ENCODE measurements at places on chromosomes 7 and 10. TPM values are rescaled to one million over a fixed set of nuclear protein-coding genes. Genes with fewer than 3 reads are reported as not detected.

GIMAP1 gene
- total RNA-seq = 5.6 TPM

ADCYAP1R1 gene
- total RNA-seq = 3.1 TPM

VWDE gene
- total RNA-seq = 14.4 TPM

CHCHD2 gene
- total RNA-seq = 485 TPM

HOXA3 gene
- total RNA-seq = 0.28 TPM

PRTFDC1 gene
- 5.6 TPM for total RNA-seq

FKBP6 gene
- total RNA-seq = not detected

GPR22 gene
- total RNA-seq = 21.7 TPM

SMNDC1 gene
- 5.0 TPM for total RNA-seq

OLAH gene
- total RNA-seq = 0.24 TPM

LARP4B gene
- total RNA-seq = 24.2 TPM

SCART1 gene
- total RNA-seq = 0.24 TPM

GRCh38 chr7:139567647-139568345 lies 44.3 kb downstream of the CLEC2L start:
- no peaks in the 10 kb centered on the region for H3K27me3 ChIP-seq
- no peaks in the 10 kb centered on the region for H3K4me1 ChIP-seq
- peaks cover 22% of the 10 kb centered on the region for H3K36me3 ChIP-seq
- no peak overlapping the region for H3K27ac ChIP-seq
- H3K4me3 ChIP-seq = no peak overlapping the region

- no peak for DNase-seq
- H3K36me3 ChIP-seq = no peaks in the 10 kb centered on the region
- peaks cover 5% of the 10 kb centered on the region for H3K4me1 ChIP-seq
- no peaks in the 10 kb centered on the region for H3K27me3 ChIP-seq
- H3K27ac ChIP-seq = peak overlapping the region; percentile 30
Observed at GRCh38 chr10:68083953-68084352, 8.9 kb upstream of the HERC4 start.

DNA sequence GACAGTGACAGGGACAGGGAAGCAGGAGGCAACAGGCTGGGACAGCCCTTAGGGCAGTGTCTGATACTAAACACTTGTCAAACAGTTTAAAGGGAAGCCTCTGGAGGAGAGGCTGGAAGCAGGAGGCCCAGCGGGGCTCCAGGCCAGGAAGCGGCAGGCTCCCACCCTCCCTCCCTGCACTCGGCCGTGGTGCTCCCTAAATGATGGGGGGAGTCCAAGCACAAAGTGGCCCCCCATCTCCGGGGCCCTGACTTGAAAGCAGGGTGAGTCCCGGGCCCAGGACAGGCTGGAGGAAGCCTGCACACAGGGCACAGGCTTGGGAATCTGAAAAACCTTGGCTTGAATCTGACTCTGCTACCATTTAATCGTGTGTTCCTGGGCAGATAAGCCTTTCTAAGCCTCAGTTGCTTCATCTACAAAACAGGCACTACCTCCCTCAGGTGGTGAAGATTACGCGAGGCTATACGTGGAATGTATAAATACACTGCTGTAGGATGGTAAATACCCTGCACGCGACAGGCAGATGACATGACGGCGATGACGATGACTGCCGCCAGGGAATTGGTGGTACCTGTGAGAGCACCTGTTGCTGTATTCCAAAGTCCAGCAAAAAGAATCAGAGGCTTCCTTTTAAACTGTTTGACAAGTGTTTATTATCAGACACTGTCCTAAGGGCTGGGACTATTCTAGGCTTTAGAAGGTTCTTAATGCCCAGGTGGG lies 34.1 kb downstream of the GBX1 start:
- H3K4me3 ChIP-seq = no peak overlapping the region
- H3K36me3 ChIP-seq = peaks cover 30% of the 10 kb centered on the region
- no peak overlapping the region for H3K27ac ChIP-seq
- DNase-seq = no peak
- no peaks in the 10 kb centered on the region for H3K4me1 ChIP-seq

DNA sequence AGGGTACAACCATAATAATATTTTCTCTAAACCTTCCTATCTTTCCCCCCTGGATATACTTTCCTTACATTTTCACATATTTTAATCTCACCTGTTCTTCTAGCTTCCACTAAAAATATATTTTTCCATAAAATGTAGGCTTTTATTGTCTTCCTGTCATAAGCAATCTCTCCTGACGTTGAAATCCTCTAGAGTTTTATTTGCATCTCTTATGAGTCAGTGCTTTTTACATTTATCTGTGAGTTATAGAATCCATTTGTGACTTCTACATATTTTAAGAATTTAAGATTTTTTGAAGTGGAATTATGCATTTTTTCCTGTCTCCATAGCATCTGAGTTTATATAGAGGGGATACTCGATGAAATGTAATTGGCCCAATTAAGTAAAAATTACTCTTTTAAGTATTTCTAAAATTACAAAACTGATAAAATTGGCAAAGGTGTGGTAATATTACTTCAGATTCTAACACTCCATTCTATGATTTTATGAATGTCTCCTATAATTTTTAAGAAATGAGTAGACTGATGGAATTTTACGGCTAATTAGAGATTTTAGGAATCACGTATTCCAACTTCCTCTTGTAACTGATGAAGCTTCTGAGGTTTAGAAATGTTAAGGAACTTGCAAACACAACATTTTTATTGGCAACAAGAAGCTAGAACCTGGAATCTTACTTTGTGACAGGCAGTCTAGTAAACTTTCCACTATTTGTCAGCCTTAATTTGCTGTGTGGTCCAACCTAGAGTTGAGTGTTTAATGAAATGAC lies 422.9 kb upstream of the SEMA3A start:
- H3K36me3 ChIP-seq = no peaks in the 10 kb centered on the region
- H3K27ac ChIP-seq = no peak overlapping the region
- no peaks in the 10 kb centered on the region for H3K4me1 ChIP-seq
- DNase-seq = no peak
- no peak overlapping the region for H3K4me3 ChIP-seq

DNA sequence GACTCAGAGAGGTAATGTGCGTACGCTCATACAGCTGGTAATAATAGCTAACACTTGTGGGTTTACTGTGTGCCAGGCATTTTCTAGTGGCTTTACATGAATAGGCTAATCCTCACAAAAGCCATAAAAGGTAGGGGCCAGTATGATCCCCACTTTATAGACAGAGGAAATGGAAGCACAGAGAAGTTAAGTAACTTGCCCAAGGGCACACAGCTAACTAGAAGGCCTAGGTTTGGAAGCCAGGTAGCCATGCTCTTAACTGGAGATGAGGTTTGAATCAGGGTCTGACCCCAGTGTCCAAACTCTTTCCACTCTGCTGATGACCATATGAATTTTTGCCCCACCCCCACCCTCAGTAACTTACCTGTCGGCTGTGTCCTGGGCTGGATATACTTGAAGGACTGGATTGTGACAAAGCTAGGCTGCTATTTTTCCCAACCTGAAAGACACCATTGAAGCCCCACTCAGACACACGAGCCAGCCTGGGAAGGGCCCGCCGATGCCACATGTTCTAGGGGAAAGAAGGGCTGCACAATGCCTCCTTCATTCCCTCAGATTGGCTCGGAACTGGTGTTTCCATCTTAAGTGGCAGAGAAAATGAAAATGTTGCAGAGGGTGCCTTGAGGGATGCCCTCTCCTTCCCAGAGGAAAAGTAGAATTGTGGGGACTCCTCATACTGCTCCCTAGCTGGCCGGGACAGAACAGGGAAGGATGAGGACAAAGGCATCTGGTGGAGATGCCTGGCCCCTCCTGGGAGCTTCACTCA lies 29.1 kb upstream of the EFCAB10 start:
- DNase-seq = no peak
- H3K4me3 ChIP-seq = no peak overlapping the region
- H3K27me3 ChIP-seq = no peaks in the 10 kb centered on the region
- no peaks in the 10 kb centered on the region for H3K4me1 ChIP-seq
- H3K36me3 ChIP-seq = peaks cover 12% of the 10 kb centered on the region

GRCh38 chr10:36026656-36027390 lies 384.7 kb upstream of the FZD8 start:
- H3K36me3 ChIP-seq = no peaks in the 10 kb centered on the region
- H3K27ac ChIP-seq = no peak overlapping the region
- H3K4me1 ChIP-seq = peaks cover 6% of the 10 kb centered on the region
- no peaks in the 10 kb centered on the region for H3K27me3 ChIP-seq

GRCh38 chr7:130092598-130092997 lies 22.3 kb downstream of the KLHDC10 start:
- no peak overlapping the region for H3K4me3 ChIP-seq
- H3K27me3 ChIP-seq = no peaks in the 10 kb centered on the region

- H3K36me3 ChIP-seq = no peaks in the 10 kb centered on the region
- H3K4me1 ChIP-seq = no peaks in the 10 kb centered on the region
- no peak overlapping the region for H3K27ac ChIP-seq
- H3K4me3 ChIP-seq = no peak overlapping the region
- no peak for DNase-seq
Observed at GRCh38 chr10:130194194-130194990, 58.2 kb downstream of the GLRX3 start.

DNA sequence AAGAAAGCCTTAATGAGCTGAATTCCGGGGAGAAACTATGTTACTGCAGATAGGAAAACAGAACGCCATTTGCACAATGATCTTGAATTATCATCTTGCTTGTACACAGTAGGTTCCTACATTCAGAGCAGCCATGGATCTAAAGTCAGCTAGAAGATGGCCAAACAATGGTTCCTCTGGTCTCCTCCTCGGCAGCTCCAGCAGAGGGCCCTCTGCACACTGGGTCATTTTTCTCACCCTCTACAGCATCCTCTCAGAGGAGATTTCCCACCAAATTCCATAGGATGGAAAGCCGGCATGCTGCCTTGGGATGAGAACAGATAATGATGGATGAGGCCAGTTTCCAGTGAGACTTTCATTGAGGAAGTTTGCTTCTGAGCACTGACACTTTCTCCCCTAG lies 308.5 kb upstream of the NFE2L3 start:
- no peak for DNase-seq
- H3K4me1 ChIP-seq = no peaks in the 10 kb centered on the region
- H3K4me3 ChIP-seq = no peak overlapping the region
- H3K27me3 ChIP-seq = no peaks in the 10 kb centered on the region
- H3K36me3 ChIP-seq = no peaks in the 10 kb centered on the region
- H3K27ac ChIP-seq = peak overlapping the region; percentile 45

- H3K4me1 ChIP-seq = no peaks in the 10 kb centered on the region
- no peaks in the 10 kb centered on the region for H3K36me3 ChIP-seq
- no peak overlapping the region for H3K4me3 ChIP-seq
Observed at GRCh38 chr10:78286186-78286585, 252.5 kb downstream of the RPS24 start.

GRCh38 chr7:7820939-7821338 lies 102.5 kb upstream of the RPA3 start:
- DNase-seq = no peak
- no peak overlapping the region for H3K27ac ChIP-seq
- H3K36me3 ChIP-seq = no peaks in the 10 kb centered on the region
- no peaks in the 10 kb centered on the region for H3K4me1 ChIP-seq

- H3K36me3 ChIP-seq = no peaks in the 10 kb centered on the region
- no peaks in the 10 kb centered on the region for H3K27me3 ChIP-seq
- no peak overlapping the region for H3K4me3 ChIP-seq
- H3K27ac ChIP-seq = no peak overlapping the region
- DNase-seq = no peak
Observed at GRCh38 chr10:18606051-18606695, 45.2 kb downstream of the NSUN6 start.

DNA sequence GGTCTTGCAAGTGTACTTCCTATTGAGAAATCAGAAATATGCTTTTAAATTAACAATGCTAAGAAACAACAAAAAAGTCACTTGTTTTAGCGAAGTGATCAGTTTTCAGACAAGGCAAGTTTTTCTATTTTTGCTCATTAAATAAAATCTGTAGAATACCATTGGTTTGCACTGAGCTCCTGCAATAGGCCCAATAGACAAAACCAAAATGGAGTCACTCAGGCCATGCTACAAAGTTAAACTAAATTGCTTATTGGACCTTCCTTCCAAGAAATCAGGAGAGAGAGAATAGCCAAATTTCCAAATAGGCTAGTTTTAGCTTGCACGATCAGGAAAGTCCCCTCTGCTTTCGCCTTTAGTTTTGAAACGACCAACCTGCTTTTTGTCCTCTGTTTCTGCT lies 73.4 kb upstream of the SLC13A1 start:
- H3K4me1 ChIP-seq = no peaks in the 10 kb centered on the region
- DNase-seq = no peak
- no peak overlapping the region for H3K4me3 ChIP-seq
- H3K27ac ChIP-seq = no peak overlapping the region
- no peaks in the 10 kb centered on the region for H3K36me3 ChIP-seq

GRCh38 chr10:44927352-44927751 lies 16.2 kb downstream of the TMEM72 start:
- no peak overlapping the region for H3K27ac ChIP-seq
- no peaks in the 10 kb centered on the region for H3K4me1 ChIP-seq
- no peak for DNase-seq
- no peaks in the 10 kb centered on the region for H3K36me3 ChIP-seq
- H3K27me3 ChIP-seq = no peaks in the 10 kb centered on the region
- no peak overlapping the region for H3K4me3 ChIP-seq

All from right atrium auricular region (tissue), 2 donors.